Left lobe of liver (tissue), 2 donors: ENCODE measurements at places on chromosomes 16 and 17.

- no peak for DNase-seq
Observed at GRCh38 chr17:14605267-14605599, 304.4 kb downstream of the HS3ST3B1 start.

DNA sequence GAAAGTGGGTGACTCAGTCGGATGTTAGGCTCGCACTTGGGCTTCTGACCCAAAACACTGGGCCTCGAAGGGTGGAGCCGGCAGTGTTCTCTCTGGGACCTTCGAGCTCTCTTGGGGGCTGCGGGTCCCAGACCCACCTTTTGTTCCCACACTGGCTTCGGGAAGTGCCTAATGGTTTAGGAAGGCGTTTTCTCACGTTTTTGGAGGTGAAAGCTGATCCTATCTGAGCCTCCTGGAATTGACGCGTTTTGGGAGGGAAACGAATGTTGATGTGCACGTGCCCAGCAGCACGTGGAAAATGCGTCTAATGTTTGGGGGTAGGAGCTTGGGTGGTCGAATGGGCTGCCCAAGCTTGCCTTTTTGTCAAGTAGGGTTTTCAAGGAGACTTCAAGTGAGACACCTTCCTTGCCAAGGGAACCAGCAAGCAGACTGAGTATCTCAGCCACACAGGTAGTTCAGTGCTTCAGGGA is 666 bp downstream of the HGS start:
- DNase-seq = no peak

DNA sequence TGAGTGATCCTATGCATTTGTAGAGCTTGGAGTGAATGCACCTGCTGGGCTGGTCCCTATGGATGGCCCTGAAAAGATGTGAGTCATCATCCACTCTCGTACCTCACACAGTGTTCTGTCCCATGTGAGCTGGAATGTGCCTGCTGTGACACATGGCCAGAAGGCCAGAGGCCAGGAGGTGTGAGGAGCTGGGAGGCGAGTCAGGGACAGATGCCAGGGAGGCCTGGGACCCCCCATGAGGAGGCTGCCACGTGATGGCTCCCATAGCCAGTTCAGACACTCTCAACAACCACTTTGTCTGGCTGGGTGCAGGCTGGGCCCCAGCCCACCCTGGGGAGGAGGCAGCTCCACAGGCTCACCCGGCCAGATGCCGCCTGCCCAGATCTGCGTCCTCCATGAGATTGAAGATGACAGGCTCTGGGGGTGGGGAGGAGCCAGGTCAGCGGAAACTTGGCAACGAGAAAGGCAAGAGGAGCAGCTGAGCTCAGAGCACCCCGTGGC is 168.8 kb downstream of the C16orf78 start:
- no peak for DNase-seq

DNA sequence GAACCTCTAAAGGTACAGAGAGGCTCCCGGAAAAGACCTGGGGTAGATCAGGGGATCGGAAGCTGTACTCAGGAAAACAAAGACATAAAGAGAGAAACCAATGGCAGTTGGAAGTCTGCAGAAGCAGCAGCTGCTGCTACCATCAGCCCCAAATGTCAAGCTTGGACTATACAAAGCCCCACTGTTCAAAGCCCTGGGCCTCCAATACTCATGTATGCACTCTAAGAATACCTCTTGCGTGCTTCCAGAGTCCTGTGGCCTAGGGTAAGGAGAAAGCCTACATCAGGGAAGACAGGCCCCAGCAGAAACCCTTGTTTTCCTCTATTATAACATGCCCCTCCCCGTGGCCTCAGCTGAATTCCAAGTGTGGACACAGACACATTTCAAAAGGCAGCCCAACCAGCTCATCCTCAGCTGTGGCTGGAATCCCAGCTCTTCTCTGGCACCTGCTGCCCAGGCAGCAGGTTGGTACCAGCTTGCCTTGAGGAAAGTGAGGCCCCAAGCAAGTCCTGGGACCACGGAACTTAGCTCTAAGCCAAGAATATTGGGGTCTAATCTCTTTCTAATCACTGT is 19.3 kb upstream of the MTMR4 start:
- DNase-seq = no peak

GRCh38 chr16:11264155-11264832 is 4.8 kb downstream of the TNP2 start:
- no peak for DNase-seq

- no peak for DNase-seq
Observed at GRCh38 chr16:270381-271255, 5.1 kb downstream of the RGS11 start.

GRCh38 chr17:72368191-72368590 is 247.4 kb downstream of the SOX9 start:
- DNase-seq = no peak

DNA sequence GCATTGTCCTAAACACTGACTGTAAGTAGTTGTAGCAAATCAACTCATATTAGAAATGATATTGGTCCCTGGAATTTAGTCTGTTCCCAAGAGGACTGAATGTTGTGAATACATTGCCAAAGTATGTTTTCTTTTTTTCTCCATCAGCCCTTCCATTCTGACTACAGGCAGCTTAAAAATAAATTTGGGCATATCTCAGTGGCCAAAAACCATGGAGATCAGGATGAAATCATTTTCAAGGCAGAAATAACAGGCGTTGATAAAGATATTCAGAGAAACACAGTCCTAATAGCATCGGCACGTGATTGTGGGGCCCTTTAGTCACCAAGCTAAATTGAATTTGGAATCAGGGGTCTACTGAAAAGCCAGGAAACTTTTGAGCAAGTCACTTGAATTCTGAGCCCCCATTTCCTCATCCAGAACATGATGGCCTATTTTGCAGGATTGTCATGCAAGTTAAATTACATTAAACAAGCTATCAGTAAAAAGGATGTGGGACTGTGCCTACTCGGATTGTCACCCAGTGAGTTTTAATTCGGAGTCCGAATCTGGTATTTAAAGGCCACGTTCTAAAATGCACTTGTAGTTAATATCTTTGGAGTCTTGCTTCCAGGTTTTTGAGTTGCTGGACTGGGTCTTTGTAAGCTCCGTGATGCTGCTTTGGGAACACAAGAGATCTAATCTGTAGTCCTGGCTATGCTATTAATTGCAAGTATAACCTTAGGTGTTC is 17.1 kb downstream of the HLF start:
- no peak for DNase-seq
